ENCODE measurements at places on chromosomes 16 and 17. TPM values are rescaled to one million over a fixed set of nuclear protein-coding genes. Genes with fewer than 3 reads are reported as not detected.

Gene ST6GALNAC1
- not detected for total RNA-seq

Gene CA5A
- total RNA-seq, result not detected

Gene CRYM
- total RNA-seq, result not detected

Gene MYH1
- not detected for total RNA-seq

Gene ZNF205
- total RNA-seq, result 13.2 TPM

Gene KRT33B
- total RNA-seq, result not detected

Gene SLC2A4
- 0.30 TPM for total RNA-seq

Gene CIITA
- total RNA-seq, result not detected

Gene PRSS33
- not detected for total RNA-seq

Gene CACNA1G
- total RNA-seq, result 0.41 TPM

Gene DHRS7C
- total RNA-seq, result 0.62 TPM

Gene SSTR5
- total RNA-seq, result not detected

Gene CTRB2
- total RNA-seq, result not detected

Gene PRAC2
- total RNA-seq, result not detected

Gene VWA3A
- not detected for total RNA-seq

Measured in chondrocyte (in vitro differentiated cells).